ENCODE measurements at places on chromosomes 6 and 20. TPM values are rescaled to one million over a fixed set of nuclear protein-coding genes. Genes with fewer than 3 reads are reported as not detected.

Gene MUCL3
- 0.21 TPM for polyA plus RNA-seq

Gene WFDC10A
- not detected for polyA plus RNA-seq

Gene VGLL2
- not detected for polyA plus RNA-seq

DNA sequence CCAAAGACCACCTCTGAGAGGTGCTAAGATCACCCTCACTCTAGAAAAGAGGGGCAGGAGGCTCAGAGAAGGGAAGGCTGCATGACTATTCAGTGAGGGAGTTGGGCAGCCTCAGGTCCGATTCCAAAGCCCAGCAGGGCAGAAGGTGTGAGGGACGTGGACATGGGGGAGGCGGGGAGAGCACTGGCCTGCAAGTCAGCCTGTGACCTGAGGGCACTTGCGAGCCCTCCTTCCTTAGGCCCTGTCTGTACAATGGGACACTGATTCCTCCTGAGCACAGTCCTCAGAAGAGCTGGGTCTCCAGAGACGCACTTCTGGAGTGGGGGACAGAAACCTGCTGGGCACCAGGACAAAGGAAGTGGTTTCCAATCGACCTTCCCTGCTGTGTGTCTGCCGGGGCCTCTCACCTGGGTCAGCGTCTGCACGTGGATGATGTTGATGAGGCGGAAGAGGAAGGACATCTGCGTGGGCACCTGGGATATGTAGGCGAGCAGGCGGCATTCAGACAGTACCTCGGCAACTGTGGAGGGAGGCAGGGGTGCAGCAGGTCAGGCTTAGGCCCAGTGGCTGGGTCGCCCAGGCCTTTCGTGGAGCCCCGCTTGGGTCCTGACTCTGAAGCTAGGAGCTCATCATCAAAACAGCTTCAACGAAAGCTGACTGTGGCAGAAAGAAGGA, 48.5 kb downstream of the MYH7B start:
- no peak for DNase-seq

DNA sequence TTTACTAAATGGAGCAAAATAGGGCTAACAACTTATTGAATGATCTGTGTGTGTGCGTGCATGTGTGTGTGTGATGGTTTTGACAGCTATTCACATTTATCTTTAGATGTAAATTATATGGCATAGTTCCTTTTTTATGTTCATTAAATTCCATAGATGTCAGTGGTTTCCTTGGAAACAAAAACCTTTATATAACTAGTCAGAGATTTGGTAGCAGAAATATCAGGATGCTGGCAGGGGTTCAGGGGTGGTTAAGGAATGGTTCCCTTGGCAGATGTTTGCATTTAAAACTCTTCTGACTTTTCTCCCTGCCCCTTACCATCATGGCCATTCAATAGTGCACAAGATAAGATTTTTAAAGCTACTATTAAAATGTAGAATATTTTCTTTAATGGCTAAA, 256.6 kb downstream of the PLCB1 start:
- DNase-seq = no peak

DNA sequence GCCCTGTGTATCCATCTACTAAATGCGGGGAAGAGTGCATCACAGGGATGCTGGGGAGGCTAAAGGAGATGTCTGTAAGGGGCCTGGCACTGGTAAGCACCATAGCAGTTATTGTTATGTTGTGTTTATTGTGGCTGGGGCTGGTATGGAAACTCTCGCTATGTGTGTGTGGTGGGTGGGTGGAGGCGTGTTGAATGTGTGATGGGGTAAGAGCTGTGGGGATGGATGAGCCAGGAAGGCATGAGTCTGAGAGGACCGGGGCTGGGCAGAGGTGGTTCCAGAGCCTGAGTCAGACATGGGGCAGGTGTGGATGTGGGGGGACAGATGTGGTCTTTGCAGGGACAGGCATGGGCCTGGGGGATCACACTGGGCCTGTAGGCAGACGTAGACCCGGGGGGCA, 88.1 kb downstream of the GRM4 start:
- DNase-seq = no peak

DNA sequence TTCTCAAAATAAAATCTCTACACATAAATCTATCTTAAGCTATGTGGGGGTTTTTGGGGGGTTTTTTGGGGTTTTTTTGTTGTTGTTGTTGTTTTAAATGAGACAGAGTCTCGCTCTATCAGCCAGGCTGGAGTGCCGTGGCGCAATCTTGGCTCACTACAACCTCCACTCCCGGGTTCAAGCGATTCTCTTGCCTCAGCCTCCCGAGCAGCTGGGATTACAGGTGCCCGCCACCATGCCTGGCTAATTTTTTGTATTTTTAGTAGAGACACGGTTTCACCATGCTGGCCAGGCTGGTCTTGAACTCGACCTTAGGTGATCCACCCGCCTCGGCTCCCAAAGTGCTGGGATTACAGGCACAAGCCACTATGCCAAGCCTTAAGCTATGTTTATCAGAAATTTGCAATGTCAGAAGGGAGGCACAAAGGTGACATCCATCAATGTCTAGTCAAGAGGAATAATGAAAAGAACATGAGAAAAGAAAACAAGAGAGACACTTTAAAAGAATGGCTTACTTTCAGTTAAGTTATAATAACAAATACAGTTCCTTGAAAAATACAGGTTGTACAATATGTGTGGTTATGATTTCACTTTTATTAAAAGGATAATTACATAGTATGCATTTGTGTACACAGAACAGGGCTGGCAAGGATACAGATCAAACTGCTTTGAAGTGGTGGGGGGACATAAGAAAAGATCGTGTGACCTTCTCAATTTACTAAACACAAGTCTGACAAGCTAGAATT, 28.6 kb downstream of the SLC23A2 start:
- no peak for DNase-seq

- no peak for DNase-seq
Observed at GRCh38 chr6:163389354-163389753, 25.2 kb upstream of the QKI start.

GRCh38 chr6:12749531-12750379, 33.2 kb downstream of the PHACTR1 start:
- DNase-seq = no peak

- no peak for DNase-seq
Observed at GRCh38 chr6:169420912-169421543, 167.4 kb upstream of the THBS2 start.
